ENCODE measurements at places on chromosomes 6 and 20.

DNA sequence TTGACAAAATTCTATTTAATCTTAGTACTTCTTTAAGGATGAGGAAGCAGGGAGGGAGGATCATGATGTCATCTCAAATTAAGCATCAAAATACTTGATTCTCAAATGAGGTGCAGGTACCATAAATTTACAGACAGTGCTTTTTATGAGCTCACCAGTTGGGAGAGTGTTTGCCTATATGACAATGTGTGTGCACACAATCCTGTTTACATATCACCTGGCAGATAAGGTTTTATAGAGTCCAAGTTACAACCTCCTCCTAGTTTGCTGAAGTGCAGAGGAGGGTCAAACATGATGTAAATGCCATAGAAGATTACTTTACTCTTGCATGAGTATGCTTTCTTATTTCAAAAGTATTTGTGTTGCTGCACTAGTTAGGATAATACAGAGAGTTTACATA is 6.4 kb downstream of the ATXN1 start:
- DNase-seq, result no peak

DNA sequence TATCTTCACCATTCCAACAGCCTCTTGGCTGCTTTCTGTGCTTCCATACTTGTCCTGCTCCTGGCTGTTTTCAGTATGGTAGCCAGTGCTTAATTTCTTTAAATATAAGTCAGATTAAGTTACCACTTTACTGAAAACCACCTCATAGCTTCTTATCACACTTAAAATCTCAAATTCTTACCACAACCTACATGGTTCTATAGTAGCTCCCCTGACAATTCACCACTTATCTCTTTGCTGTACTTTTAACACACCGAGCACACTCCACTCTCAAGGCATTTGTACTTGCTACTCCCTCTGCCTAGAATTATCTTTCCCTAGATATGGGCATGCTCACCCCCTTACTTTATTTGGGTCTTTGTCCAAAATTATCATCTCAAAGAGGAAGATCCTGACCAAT is 369.0 kb downstream of the TENT5A start:
- no peak for DNase-seq

DNA sequence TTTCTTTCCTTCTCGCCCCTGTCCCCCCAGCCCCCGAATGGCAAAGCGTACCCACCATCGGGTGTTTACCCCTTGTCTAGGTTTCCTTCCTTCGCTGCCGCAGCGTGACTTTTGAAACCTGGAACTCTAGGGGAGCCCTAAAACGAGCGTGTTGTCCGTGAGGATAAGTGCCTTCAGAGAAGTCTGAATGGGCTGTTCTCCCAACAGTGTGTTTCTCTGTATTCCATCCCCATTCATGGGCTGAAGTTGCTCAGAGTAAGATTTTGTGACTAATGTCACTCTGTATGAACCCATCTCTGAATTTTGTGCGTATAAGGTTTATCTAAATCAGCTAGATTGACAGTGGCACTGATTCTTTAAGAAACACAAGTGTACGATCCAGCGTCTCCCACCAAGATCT is 949 bp downstream of the MACROD2 start:
- no peak for DNase-seq

- DNase-seq, result no peak
Observed at GRCh38 chr6:1720620-1721322, 111.1 kb downstream of the FOXC1 start.

DNA sequence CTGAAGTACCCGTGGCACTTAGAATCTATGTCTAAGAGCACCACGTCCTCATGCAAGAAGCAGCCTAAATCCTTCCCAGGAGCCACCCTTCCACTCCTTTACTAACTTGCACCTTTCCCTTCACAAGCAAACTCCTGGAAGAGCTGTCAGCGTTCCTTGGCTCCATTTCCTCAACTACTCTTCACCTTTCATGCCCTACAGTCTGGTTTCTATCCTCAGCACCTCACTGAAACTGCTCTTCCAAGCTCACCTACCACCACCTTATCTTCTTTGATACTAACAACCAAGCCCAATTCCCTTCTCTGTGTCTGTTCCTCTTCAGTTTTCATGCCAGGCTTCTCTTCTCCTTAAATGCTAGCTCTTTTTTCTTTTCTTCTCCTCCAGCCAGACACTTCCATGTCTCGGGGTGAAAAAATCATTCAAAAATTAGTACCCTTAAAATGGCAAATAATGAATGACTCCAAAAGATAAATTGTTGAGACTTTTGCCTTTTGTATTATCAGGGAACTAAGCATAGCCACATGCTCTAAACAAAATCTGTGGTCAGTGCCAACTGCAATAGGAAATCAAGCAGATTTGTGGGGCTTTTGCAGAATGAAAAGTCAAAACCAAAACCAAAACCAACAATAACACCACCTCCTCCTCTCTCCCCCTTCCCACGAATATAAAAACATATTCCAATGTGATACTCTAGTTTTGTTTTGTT is 149.6 kb upstream of the KCNK16 start:
- DNase-seq, result no peak

- peak; percentile 88 for DNase-seq
Observed at GRCh38 chr6:82385961-82386360, 22.3 kb downstream of the TPBG start.

DNA sequence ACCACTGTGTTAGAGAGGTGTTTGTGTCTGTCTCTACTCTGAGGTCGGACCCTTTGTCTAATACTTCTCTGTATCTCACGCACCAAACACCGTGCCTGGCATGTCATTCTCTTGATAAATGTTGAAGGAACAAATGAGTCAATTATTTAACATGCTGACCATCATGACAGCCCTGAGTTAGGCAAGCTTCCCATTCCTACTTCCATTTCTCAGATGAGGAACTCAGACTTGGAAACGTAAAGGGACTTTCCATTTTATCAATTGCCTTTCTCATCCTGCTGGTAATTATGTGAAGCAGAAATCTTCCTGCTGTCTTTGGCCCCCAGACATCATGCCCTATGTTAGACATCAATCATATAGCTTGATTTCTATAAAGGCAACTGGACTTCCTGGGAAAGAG is 227.0 kb upstream of the ECI2 start:
- no peak for DNase-seq

GRCh38 chr6:11194356-11195218 is 37.9 kb downstream of the NEDD9 start:
- no peak for DNase-seq

DNA sequence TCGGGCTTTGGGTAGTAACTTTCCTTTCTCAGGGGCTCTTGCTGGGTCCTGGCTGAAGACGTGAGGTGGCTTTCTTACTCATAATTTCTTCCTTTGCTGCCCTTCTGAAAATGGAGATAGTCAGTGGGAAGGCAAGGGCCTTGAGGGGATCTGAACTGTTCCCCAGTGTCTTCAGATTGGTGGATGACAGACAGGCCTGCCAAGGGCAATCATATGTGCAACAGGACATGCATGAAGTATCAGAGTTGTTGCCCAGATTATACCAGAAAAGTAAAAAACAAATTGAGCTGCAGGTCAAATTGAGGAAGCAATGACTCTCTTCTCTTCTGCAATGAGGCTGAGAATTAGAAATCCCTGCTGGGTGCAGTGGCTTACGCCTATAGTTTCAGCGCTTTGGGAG is 71.6 kb upstream of the PAX1 start:
- DNase-seq, result no peak

GRCh38 chr6:109104512-109104911 is 9.2 kb downstream of the CEP57L1 start:
- DNase-seq, result no peak

DNA sequence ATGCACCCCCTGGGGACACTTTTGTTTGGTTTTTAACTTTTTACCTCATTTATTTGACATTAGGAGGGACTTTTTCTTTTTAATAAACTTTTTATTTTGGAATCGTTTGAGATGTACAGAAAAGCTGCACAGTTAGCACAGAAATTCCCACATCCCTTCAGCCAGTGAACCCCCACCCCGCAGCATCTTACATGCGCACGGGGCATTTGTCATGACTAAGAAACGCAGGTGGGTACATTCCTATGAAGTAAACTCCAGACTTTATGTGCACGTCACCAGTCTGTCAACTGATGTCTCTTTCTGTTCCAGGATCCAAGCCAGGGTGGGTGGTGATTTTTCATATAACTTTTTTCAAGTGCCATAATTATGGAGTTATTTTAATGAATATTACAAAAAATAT is 4.9 kb upstream of the ZNF831 start:
- DNase-seq, result no peak

DNA sequence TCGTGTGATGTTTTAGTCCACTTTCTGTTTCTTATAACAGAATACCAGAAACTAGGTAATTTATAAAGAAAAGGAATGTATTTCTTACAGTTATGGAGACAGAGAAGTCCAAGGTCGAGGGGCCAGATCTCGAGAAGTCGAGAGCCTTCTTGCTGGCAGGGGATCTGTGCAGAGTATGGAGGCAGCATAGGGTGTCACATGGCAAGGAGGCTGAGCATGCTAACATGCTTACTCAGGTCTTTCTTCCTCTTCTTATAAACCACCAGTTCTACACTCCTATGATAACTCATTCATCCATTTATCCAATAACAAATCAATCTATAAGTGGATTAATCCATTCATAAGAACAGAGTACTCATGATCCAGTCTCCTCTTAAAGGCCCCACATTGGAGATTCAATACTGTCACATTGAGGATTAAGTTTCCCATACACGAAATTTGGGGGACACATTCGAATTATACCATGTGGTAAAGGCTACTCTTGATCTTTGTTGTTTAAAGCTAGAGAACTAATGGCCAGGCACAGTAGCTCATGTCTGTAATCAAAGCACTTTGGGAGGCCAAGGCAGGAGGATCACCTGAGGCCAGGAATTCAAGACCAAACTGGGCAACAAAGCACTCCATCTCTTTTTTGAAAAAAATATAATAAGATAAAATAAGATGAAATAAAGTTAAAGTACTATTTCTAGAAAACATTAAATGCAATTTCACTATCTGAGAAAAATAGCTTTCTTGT is 2.1 kb downstream of the GOPC start:
- no peak for DNase-seq

Measured in DMS153 (cell line).